ENCODE measurements at places on chromosomes 12 and 14.
A peak's percentile ranks its signal among the peaks of the same experiment; 100 is the strongest.

GRCh38 chr14:26276757-26277156 lies 321.1 kb downstream of the NOVA1 start:
- no peak for DNase-seq

DNA sequence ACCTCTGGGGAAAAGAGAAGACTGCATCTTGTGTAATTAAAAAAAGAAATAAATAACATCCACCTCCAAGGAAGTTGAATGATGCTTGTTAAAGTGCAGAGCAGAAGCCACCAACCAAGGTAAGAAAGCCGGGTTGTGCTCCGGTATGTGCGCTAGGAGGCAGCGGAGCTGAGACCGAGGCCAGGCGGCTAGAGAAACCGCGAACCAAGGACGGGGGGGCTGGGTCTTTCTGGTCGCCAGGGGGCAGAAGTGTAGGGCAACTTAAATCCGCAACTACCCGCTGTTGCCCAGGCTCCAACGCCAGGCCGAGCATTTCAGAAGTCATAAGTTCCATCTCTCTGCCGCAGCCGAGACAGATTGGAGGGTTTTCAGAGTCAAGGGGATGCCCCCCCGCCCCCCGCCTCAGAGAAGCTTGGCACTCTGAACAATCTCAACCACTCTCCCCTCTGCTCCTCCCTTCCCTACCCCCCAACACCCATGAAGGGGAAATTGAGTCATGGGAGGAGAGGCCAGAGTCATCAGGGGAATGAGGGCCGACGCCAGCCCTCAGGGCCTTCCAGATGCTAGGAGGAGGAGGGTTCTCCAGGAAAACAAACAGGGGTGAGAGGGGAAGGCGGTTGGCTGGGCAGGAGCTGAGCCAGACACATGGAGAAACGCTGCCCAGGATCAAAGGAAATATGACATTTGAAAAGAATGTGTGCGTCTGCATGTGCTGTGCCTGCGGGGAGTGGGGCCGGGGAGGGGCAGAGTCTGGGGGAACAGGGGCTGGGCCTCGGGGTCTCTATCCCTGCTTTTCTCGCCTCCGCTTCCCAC lies 2.2 kb upstream of the NFATC4 start:
- peak; percentile 44 for DNase-seq

GRCh38 chr12:57239587-57240065 lies 10.1 kb downstream of the SHMT2 start:
- no peak for DNase-seq

- DNase-seq, result no peak
Measured at GRCh38 chr14:85409481-85410210, 120.3 kb upstream of the FLRT2 start.

GRCh38 chr14:52494444-52494843 lies 57.9 kb downstream of the TXNDC16 start:
- DNase-seq, result no peak

Measured in stimulated activated CD4-positive, alpha-beta T cell treated with anti-CD3 and anti-CD28 coated beads, Interleukin-1b, Interleukin-23, amount 100 ng/mL, for 1 hour (primary cell).